ENCODE measurements at places on chromosomes 3 and 15.
A peak's percentile ranks its signal among the peaks of the same experiment; 100 is the strongest.

DNA sequence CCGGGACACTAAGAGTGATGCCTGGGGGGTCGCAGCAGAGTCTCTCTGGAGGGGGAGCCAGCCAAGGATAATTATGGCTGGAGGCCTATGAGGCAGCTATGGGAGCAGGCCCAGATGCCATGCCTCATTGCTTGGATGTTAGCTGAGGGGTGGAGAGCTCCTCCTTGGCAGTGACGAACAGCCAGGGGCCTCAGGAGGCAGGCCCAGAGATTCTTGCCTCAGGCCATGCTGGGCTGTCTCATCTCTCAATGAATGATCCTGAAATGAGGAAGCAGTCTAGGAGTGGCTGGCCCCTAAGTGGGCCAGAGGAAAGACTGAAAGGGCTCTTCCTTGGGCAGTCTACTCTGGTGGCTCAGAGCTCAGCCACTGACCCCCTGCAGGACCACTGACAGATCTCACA lies 21.3 kb downstream of the KIF9 start:
- no peak for DNase-seq

DNA sequence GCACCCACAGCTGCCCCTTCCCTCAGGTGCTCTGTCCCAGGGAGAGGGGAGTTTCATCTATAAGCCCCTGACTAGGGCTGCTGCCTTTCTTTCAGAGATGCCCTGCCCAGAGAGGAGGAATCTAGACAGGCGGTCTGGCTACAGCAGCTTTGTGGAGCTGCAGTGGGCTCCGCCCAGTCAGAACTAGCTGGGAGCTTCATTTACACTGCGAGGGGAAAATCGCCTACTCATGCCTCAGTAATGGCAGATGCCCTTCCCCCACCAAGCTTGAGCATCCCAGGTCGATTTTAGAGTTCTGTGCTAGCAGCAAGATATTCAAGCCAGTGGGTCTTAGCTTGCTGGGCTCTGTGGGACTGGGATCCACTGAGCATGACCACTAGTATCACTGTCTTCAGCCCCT lies 181.2 kb upstream of the RARB start:
- DNase-seq: no peak

DNA sequence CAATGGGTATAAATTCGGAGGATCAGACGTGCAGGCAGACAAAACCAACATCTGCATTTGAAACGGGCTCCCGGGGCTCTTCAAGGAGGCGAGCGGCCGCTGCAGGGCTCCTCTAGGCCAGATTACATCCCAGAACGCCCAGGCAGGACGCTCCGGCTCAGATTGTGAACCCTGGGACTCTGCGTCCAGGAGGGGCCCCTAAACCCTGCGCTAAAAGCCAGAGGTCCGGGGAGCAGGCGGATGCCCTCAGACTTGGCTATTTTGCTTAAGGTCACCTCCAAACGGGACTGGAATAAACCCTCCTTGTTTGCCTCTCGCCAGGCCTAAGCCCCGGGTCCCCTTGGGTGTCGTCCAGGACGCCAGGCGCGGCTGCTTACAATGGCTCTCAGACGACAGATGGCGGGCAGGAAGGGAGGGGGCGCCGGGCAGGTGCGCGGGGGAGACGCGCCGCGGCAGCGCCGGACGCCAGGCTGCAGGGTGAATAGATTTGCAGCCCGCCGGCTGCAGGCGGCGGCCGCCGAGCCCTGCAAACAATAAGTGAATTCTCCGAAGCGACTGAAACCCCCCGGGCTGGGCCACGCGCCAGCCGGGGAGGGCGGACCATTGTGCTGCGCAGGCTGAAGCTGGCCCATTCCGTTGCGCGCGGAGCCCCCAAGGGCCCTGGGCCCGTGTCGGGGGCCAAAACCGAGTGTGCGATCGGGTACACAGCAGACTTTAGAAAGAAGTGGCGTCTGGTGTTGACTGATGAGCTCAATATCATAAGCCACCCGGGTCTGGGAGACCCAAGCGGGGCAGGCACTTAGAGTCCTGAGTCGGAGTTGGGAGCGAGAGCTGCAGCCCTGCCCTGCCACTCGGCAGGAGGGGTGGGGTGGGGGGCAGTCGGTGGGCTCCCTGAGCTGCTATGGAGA lies 32.3 kb upstream of the AMOTL2 start:
- peak; percentile 55 for DNase-seq

GRCh38 chr3:133136114-133137041 lies 98.2 kb downstream of the TMEM108 start:
- no peak for DNase-seq

Data from right renal pelvis (tissue), 4 donors.